ENCODE measurements at places on chromosomes 11 and 22. TPM values are rescaled to one million over a fixed set of nuclear protein-coding genes. Genes with fewer than 3 reads are reported as not detected.

The NAALADL1 gene
- total RNA-seq: not detected

The PDGFB gene
- 4.3 TPM for total RNA-seq

The FADS2 gene
- 340 TPM for total RNA-seq

The ZDHHC8 gene
- 27.2 TPM for total RNA-seq

The UBQLNL gene
- not detected for total RNA-seq

The MEI1 gene
- not detected for total RNA-seq

The PGR gene
- total RNA-seq: not detected

The PLA2G3 gene
- not detected for total RNA-seq

The NPAS4 gene
- total RNA-seq: not detected

The PANX3 gene
- not detected for total RNA-seq

The INPP5J gene
- total RNA-seq: 0.53 TPM

The ZNF280A gene
- total RNA-seq: 3.5 TPM

The HEPHL1 gene
- not detected for total RNA-seq

The KIF18A gene
- total RNA-seq: 14.2 TPM

The KMT2A gene
- 11.2 TPM for total RNA-seq

The PVALB gene
- not detected for total RNA-seq

The CCDC15 gene
- 0.67 TPM for total RNA-seq

The NCAM1 gene
- not detected for total RNA-seq

The B3GAT1 gene
- total RNA-seq: 0.03 TPM

The MISFA gene
- 2.7 TPM for total RNA-seq
